ENCODE measurements at places on chromosomes 7 and 10. TPM values are rescaled to one million over a fixed set of nuclear protein-coding genes. Genes with fewer than 3 reads are reported as not detected.
A peak's percentile ranks its signal among the peaks of the same experiment; 100 is the strongest.

The GTPBP4 gene
- total RNA-seq: 106 TPM

DNA sequence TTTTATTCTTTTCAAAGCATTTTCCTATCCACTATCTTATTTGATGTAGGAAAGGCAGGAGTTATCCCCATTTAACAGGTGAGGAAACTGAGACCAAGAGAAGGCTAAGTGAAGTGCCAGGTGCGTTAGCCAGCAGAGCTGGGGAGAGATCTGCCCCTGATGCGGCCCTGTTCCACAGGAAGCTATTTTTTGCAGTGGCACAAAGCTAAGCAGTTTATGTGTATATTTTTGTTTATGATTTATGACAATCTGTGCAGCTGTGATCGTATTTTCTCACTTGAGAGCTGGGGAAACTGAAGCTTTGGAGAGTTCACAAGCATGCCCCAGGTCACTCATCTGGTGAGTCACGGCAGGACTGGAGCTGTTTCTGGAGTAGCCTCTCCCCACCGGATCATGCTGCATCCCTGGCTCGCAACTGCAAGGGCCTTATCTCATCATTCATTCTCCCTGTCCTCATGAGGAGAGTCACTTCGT lies 38.8 kb downstream of the SLC29A3 start:
- DNase-seq: no peak

The ADAM22 gene
- total RNA-seq: 1.5 TPM

DNA sequence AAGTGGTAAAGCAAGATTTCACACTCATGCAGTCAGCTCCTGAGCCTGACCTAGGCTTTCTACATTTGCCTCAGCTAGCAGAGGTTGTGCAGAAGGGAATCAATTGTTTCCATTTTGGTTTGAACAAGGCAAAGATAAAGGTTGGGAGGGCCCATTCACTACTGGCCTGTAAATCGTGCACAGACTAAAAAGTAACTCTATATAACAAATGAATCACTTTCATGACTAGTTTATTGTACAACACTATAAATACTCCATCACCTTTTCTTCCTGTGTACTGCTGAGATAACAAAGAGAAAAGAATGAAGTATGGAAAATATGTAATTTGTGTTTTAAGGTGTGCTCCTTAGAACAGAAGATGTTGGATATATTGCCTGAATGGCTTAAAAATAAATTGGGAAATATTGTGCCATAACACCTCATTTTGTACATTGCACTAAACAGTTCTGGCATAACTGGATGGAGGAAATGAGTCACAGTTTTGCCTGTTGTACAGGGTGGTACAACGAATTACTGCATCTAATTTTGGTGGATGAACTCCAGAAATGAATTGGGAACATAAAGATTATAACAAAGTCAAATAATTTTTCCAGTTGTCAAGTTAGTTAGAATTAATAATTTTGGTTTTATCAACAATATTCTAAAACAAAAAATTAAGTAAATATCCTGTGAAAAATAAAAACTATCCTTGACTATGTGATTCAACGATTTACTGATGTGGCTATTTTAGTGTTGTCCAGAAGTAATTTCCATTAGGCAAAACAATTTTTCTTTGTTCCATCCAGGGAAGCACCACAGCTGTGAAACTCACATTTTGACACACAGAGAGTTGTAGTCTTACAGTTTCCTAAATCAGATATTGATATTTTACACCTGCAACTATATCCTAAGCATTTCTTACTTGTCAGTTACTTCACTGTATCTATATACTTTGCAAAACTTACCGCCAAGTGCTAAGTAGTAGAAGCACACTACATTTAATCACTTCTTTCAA lies 18.0 kb downstream of the SEMA3C start:
- DNase-seq: peak; percentile 81

DNA sequence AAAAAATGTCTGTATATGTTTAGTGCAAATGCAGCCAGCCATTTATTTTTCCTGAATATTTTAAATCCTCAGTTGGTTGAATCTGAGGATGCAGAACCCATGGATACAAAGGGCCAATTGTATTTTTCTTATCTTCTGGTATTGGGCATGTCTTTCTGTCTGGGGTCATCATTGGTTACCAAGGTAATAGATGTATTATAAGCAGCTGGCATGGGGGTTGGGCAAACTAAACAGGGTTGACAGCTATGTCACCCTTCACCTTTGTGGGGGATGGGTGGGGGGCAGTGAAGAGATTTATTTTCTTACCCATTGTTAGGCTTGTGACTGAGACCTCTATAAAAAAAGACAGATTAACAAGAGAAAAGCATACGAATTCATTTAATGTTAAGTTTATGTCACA lies 38.8 kb downstream of the CDHR3 start:
- no peak for DNase-seq

Data from astrocyte (in vitro differentiated cells and primary cell).